Mucosa of gallbladder (tissue), 1 donor: ENCODE measurements at places on chromosomes 2 and 18.

DNA sequence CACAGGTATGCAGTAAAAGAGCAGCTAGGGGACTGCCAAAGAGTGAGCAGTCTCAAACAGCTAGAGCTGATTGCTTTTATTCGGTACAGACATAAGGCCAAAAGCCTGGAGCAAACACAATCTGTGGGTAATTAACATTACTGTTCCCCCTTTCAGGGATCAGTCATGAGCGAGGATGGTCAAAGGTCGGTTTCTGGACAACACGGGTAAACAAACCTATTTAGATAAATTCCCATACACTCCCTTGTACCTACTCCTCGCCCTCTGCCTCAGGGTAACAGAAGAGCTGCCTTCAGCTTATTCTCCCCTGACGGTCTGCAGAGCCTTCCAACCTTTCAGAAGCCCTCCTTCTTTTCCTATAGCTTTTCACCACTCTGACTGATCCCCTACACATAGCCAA is 586.0 kb downstream of the SUCLG1 start:
- no peak for DNase-seq

GRCh38 chr18:31064130-31064529 is 21.6 kb upstream of the DSC3 start:
- DNase-seq: no peak

- peak; percentile 68 for DNase-seq
These were observed 36.6 kb downstream of the CYB5A start for GRCh38 chr18:74255131-74255616.

DNA sequence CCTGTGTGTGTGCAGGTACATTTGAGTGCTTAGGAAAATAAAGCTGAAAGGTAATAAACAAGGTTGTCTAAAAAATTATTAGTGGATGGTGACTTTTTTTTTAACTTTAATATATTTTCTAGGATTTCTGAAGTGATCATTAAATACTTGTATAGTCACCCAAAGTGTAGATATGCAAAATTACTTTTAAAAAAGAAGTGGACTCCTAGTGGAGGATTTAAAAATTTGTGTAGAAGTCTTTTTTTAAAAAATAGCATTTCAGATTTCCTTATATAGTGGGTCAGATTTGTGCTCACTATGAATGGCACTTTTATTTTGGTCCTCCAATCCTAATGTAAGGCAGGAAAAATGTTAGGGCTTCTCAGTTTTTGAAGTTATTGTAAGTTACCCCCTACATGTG is 3.9 kb downstream of the GORASP2 start:
- no peak for DNase-seq

DNA sequence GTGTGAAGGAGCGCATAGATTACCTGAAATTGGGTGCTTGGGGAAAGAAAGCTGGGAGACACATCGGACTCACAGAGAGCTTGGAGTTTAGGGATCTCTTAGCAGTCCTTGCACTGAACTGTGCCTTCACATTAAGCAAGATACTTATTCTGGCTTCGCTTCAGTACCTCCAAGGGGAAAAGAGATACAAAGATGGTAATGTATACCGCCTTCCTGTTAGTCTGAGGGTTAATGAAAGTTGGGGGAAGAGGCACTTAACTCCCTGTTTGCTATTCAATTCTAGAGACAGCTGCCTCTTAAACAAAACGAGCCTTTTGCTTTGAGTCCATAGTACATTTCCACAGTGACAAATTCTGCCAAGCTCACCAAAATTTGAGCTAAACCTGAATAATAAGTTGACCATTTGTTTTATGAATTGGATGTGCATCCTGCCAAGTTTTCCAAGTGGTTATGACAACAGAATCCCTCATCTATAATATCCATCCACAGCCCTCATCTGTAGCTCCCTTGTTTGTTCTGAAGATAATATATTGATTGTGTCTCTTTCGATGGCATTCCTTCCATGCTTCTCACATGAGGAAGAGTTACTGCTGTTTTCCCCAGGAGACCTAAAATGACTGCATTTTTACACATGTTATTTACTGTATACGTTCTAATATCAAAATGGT is 287.1 kb upstream of the ATP5MC3 start:
- DNase-seq: no peak

GRCh38 chr18:31061945-31062344 is 19.4 kb upstream of the DSC3 start:
- DNase-seq: no peak

- DNase-seq: no peak
These were observed 133.3 kb upstream of the UNC80 start for GRCh38 chr2:209638346-209638745.

DNA sequence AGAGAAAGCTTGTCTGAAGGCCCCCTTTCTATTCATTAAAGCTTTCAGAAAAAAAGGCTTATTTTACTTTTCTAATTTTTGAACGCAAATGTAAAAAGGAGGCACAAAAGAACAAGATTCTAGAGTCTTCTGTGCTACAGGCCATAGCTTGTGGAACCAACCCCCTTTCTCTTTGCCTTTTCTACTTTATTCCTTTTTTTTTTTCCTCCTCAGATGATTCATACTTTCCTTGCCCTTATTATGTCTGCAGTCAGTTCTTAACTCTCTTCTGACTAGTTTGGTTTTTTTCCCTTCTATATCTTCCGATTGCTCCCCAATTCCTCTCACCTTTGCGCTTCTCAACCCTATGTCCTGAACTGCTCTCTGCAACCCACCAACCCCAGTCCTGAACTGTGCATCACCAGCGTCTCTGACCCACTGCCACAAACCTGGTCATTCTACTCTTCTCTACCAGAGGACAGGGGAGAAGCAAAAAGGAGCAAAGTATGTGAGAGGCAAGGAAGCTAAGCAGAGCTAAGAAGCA is 56.9 kb upstream of the WIPF1 start:
- DNase-seq: no peak

- no peak for DNase-seq
These were observed 105.6 kb downstream of the MAP4K4 start for GRCh38 chr2:101803128-101803527.

DNA sequence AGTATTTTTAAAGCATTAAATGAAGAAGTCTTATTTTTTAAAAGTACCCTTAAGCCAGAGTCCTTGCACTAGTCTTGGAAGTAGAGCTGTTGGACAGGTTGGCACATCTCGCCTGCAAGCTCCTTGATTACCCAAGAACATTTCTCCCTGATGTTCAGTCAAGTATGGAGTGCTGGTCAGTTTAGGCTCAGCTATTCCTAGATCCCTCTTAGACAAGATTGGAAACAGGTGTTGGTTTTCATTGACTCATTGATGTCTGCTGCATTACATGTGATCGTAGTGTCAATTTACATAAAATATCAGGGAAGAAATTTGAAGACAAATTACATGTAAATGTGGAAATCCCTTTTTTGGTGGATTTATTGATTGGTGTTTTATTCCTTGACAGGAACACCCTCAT is 170.4 kb downstream of the ZNF407 start:
- no peak for DNase-seq

GRCh38 chr2:25899404-25899970 is 21.2 kb upstream of the ASXL2 start:
- no peak for DNase-seq

- DNase-seq: no peak
These were observed 185.5 kb downstream of the NOL4 start for GRCh38 chr18:34039201-34039600.
